ENCODE measurements at places on chromosomes 6 and 20.

GRCh38 chr6:159646733-159647132 is 46.3 kb downstream of the SOD2 start:
- DNase-seq, result no peak

- DNase-seq, result no peak
Observed at GRCh38 chr20:63915471-63915870, 20.5 kb downstream of the DNAJC5 start.

DNA sequence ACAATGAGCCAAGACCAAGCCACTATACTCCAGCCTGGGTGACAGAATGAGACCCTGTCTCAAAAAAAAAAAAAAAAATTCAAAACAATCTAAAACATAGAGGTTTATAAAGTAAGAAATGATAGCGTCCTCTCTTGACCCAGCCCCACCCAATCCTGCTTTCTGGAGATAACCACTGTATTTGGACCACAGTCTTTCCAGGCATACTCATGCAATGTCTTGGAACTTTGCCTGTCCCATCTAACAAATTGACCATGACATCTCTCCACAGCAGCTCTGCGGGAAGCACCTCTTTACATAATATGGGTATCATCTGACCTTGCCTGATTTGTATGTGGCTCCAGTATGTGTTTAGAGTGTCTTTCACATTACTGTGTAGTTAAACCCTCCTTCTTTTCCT is 9.1 kb upstream of the SHLD1 start:
- no peak for DNase-seq

DNA sequence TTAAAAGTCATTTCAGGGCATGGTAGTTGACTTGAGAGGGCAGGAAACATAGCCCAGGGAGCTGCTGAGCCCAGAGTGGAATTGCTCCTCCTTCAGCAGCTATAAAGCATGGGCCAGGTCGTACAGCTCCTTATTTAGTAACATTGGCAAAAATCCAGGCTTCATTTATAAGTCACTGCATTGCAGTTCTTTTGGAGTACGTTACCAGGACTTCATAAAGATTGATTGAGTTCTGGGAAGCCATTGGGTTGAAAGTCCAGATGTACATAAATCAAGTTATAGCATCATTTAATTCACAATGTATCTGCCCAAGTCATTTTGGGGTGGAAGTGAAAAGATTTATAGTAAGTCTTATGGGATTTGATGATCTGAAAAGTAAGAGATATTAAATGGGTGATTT is 53.0 kb upstream of the ANKEF1 start:
- DNase-seq, result no peak

- DNase-seq, result no peak
Observed at GRCh38 chr6:16781348-16782169, 20.3 kb upstream of the ATXN1 start.

GRCh38 chr6:39088331-39088730 is 26.7 kb downstream of the SAYSD1 start:
- no peak for DNase-seq

GRCh38 chr6:33798343-33798848 is 5.4 kb downstream of the MLN start:
- no peak for DNase-seq

DNA sequence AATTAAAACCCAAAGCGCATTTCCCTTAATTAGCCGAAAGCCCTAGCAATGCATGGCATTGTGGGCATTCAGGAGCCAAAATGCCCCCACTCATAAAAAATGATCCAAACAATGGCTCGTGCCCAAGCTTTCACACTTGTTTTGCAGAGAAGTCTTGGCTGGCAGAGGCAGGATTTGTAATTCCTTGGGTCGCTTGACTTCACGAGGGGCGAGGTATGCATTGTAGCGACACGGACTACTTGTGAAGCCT is 613 bp upstream of the SASH1 start:
- no peak for DNase-seq

- no peak for DNase-seq
Observed at GRCh38 chr6:39952167-39952566, 17.9 kb upstream of the MOCS1 start.

GRCh38 chr6:138486249-138487101 is 12.8 kb downstream of the NHSL1 start:
- DNase-seq, result no peak

DNA sequence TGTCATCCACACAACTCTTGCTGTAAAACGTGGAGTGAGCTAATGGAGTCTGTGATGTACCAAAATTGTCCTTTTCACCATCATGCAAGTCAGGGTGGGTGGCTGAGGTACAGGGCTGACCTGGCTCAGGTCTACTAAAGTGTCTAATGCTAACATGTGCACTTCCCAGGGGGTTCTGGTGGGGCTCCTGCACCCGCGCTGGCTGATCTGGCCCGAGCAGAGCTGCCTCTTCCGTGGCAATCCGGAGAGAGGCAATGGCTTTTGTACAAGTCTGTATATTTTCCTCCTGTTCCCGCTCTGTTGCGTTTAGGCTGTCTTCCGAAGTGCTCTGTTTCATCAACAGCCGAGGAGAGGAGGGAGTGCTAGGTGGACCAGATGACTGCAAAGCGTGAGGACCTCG is 191.8 kb downstream of the HIVEP2 start:
- DNase-seq, result no peak

DNA sequence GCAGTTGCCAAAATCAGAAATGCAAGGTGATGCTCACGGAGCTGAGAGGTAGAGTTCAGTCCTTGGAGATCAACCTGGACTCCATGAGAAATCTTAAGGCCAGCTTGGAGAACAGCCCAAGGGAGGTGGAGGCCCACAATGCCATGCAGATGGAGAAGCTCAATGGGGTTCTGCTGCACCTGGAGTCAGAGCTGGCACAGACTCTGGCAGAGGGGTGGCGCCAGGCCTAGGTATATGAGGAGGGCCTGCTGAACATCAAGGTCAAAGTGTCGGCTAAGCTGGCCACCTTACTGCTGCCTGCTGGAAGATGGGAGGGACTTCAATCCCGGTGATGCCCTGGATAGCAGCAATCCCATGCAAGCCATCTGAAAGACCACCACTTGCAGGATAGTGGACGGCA is 23.9 kb upstream of the FUT9 start:
- DNase-seq, result no peak

- no peak for DNase-seq
Observed at GRCh38 chr6:111987295-111987694, 66.6 kb upstream of the CCN6 start.

All from stimulated activated CD8-positive, alpha-beta memory T cell treated with anti-CD3 and anti-CD28 coated beads, Interleukin-4, amount 100 ng/mL, for 1 hour (primary cell).